HFFc6 (cell line): ENCODE measurements at places on chromosomes 2 and 18. TPM values are rescaled to one million over a fixed set of nuclear protein-coding genes. Genes with fewer than 3 reads are reported as not detected.

GRCh38 chr18:59697236-59697932, at the start of gene CCBE1:
Gene CCBE1, minus strand, starts transcription at chr18:59697423.
- peak; percentile 55 for DNase-seq

DNA sequence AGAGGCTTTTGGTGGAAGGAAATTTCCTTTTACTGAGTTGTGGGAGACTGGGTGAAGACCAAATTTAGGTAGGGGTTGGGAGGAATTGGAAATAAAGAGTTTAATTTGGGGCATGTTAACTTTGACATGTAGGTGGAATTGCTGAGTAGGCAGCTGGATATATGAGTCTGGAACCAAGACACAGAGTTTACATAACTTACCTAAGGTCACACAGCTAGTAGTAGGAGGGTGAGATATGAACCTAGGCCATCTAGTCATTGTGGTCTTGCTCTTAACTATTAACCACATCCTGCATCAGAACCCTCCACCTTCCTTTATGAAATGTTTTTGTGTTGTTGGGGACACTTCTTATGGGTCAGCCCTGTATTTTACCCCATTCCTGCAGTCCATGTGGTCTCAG, 113.1 kb downstream of the ICOS start:
- no peak for DNase-seq

DNA sequence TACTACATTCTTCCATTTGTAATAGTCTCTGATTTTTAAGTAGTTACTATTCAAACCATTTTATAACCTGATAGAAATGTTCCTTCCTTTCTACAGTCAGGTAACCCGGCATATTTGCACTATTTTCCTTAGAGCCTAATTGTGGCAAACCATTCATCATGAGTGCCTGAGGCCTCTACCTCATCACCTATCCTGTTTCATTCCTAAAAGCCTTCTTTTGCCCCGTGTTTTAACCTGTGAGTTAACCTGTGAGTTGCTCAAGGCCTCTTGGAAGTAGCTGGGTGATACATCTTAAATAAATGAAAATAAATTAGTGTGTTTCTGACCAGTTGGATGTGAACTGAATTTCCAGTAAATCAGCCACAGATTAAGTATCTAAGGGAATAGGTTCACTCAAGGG, 6.5 kb upstream of the KLHL29 start:
- DNase-seq: no peak

DNA sequence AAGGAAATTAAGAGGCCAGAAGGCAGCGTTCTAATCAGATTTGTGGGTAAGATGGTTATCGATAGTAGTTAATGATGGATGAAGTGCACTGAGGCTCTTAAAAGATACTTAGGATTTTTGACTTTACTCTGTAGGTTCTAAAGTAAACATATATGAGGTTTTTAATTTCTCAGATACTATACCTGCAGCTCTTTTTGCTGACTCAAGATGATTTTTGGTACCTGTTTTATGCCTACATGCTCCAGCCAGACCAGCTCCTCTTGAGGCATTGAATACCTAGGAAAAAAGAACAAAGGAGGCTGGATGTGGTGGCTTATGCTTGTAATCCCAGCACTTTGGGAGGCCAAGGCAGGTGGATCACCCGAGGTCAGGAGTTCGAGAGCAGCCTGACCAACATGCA, 241.7 kb upstream of the FOSL2 start:
- no peak for DNase-seq

DNA sequence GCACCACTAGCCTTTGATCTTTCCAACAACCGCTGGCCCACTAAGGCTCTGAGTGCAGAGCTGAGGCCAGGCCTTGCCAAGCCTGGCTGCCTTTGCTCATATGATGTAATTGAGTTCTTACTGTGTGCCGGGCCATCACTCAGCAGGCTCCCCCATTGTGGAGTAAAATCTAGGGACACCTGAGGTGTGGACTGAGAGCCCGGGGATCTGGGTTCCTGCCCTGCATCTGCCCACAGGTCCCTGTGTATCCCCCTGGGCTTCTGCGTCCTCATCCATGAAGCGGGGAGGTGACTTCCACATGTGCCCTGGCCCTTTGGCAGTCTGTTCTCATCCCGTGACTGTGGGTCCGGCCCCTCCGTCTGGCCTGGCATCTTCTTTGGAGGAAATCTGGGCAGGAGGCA, 33.8 kb downstream of the GREB1 start:
- no peak for DNase-seq

GRCh38 chr18:42047721-42048120, 92.7 kb downstream of the PIK3C3 start:
- peak; percentile 22 for DNase-seq

DNA sequence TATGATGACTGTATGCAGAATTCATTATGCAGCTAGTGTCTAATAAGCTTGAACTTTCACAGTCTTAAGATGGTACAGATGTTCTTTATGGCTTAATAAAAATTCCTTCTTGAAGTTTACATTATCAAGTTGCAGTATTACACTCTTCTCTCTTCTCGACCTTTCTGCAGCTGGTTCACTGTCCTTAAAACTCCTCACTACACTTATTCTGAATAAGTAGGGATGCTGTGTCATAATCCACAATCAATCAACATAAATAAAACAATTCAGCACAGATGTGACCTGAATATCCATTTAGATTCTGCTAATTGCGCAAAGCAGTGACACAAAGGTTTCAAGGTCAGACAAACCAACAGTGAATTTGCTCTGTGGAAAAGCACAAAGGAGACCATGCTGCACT, 356.8 kb downstream of the SUCLG1 start:
- no peak for DNase-seq

- DNase-seq: no peak
Measured at GRCh38 chr2:210842896-210843295, 286.5 kb downstream of the CPS1 start.

DNA sequence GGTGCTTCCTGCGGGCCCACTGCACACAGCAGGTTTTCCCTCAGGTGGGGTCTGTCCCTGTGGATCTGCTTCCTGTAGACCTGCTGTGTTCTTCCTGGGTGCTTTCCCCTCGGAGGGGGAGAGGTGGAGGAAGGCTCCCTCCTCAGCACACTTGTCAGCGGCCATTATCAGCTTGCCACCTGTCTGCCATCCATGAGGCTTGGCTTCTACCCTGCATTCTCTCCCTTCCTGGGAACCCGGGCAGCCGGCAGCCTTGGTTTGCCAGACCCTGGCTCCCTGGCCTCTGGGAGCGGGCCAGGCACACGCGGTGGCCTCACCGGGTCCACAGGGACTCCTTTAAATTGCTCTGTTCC, 58.5 kb downstream of the INPP5D start:
- DNase-seq: no peak

GRCh38 chr18:10453806-10454680, at the start of gene APCDD1:
Gene APCDD1, plus strand, starts transcription at chr18:10454635. Its CDS starts 347 bp downstream, at chr18:10454982.
- no peak for DNase-seq

GRCh38 chr2:239321596-239322415, 79.0 kb downstream of the HDAC4 start:
- DNase-seq: no peak

DNA sequence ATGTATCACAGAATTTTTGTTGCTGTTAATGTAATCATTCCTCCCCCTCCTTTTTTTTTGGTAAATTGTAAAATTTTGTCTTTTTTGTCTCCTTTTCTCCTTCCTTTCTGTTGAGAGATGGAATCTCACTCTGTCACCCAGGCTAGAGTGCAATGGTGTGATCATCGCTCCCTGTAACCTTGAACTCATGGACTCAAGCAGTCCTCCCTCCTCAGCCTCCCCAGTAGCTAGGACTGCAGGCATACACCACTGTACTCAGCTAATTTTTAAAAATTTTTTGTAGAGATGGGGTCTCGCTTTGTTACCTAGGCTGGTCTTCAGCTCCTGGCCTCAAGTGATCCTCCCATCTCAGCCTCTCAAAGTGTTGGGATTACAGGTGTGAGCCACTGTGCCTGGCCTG, 5.3 kb downstream of the EIF5B start:
- DNase-seq: no peak

GRCh38 chr18:6941996-6942395, 175.6 kb downstream of the LAMA1 start:
- no peak for DNase-seq

GRCh38 chr2:7857904-7858303, 824.0 kb upstream of the ID2 start:
- DNase-seq: peak; percentile 80

GRCh38 chr18:57737400-57738060, 65.6 kb downstream of the ATP8B1 start:
- DNase-seq: peak; percentile 92

DNA sequence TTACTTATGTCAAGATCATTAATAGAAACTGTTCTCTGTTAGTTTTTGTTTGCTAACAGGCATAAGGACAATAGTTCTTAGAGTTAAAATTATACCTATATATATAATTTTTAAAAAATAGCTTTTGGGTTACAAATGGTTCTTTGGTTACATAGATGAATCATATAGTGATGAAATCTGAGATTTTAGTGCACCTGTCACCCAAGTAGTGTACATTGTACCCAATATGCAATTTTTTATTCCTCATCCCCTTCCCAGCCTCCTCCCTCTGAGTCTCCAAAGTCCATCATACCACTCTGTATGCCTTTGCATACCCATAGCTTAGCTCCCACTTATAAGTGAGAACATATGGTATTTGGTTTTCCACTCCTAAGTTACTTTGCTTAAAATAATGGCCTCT, 26.4 kb downstream of the SLC4A1AP start:
- DNase-seq: no peak

- no peak for DNase-seq
Measured at GRCh38 chr18:28030458-28030857, 146.5 kb downstream of the CDH2 start.

- DNase-seq: peak; percentile 96
Measured at GRCh38 chr2:201151127-201151981, 31.6 kb upstream of the CASP10 start.

CYTIP gene
- not detected in 3 replicates for total RNA-seq

MDH1B gene
- total RNA-seq: 0.18 to 0.68 TPM (median 0.26 TPM) in 3 replicates

DUSP2 gene
- 11.2 to 18.6 TPM (median 14.0 TPM) in 3 replicates for total RNA-seq

PKDCC gene
- total RNA-seq: 0.14 TPM in 1 of 3 replicates, not detected in the others

MARCO gene
- total RNA-seq: not detected in 3 replicates

POTEI gene
- not detected in 3 replicates for total RNA-seq

ABCG8 gene
- not detected in 3 replicates for total RNA-seq

PDK1 gene
- 14.1 to 17.5 TPM (median 15.4 TPM) in 3 replicates for total RNA-seq

MLPH gene
- total RNA-seq: 33.1 to 44.1 TPM (median 39.3 TPM) in 3 replicates
